HFF-Myc (cell line): ENCODE measurements at places on chromosomes 11 and 22.

DNA sequence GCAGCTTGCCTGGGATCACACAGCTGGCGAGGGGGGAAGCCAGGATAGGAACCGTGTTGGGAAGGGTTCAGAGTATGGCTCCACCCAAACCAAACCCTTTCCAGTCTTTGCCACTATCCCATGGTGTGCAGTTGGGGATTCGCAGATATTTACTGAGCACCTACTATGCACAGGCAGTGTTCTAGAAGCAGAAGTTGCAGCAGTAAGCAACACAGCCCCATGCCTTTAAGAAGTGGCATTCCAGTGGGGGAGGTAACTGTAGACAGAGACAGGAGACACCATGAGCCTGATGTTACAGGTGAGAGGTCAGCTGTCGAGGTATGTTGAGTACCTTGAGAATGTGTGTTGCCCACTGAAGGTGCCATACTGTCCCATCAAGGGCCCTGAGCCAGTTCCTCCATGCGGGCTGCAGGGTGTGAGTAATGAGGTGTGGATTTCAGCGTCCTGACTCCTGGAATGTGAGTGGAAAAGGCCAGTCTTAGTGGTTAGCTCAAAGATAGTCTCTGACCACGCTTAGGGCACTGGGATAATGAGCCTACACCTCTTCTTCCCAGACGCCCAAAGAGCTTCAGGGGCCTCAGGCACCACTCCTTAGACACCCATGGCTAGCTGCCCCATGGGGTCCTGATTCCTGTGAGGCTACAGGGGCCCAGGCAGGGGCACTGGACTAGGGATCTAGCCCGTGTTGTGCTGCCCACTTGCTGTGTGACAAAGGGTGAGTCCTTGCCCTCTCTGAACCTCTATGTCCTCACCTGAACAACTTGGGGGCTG is 71.8 kb upstream of the TP53I11 start:
- DNase-seq: no peak

DNA sequence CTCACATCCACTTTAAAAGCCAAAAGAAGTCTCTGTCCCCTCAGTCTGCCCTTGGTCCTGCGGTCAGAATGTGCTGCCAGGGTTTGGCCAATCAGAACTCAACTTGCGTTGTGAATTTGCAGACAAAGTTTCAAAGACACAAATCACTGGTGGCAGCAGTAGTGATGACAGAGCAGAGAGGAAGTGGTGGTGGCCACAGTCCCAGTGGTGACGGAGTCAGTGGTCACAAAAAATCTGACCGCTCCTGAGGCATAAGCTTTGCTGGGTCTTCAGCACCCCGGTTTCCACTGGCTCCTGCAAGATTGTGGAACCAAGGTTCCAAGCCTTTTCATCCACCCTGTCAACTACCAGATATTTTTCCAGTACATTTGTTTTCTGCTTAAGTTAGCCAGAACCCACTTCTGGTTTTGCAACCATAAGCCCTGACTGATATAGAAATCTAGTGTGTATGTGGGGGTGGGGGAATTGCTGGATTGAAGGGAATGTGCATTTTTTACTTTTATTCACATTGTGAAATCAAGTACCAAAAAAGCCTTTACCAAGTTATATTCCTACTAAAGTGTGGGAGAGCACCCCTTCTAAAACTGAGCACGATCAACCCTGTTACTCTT is 112.3 kb downstream of the TMPRSS5 start:
- DNase-seq: no peak

GRCh38 chr11:15602047-15602446 is 487.3 kb downstream of the INSC start:
- DNase-seq: no peak

DNA sequence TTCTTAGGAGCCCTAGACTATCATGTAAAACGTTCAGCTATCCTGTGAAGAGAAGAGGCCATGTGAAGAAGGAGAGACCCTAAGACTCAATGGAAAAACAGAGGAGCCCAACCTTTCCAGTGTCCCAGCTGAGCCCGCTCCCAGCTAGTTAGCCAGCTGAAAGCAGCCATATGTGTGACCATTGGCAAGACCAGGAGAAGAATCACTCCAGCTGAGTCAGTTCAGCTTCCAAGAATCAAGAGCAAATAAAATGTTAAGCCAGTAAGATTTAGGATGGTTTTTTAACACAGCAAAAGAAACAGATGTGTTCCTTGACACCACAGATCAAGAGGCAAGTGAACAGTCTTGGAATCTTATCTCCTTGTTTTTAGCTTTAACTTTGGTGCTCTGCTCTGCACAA is 108.0 kb downstream of the CCDC81 start:
- DNase-seq: no peak

DNA sequence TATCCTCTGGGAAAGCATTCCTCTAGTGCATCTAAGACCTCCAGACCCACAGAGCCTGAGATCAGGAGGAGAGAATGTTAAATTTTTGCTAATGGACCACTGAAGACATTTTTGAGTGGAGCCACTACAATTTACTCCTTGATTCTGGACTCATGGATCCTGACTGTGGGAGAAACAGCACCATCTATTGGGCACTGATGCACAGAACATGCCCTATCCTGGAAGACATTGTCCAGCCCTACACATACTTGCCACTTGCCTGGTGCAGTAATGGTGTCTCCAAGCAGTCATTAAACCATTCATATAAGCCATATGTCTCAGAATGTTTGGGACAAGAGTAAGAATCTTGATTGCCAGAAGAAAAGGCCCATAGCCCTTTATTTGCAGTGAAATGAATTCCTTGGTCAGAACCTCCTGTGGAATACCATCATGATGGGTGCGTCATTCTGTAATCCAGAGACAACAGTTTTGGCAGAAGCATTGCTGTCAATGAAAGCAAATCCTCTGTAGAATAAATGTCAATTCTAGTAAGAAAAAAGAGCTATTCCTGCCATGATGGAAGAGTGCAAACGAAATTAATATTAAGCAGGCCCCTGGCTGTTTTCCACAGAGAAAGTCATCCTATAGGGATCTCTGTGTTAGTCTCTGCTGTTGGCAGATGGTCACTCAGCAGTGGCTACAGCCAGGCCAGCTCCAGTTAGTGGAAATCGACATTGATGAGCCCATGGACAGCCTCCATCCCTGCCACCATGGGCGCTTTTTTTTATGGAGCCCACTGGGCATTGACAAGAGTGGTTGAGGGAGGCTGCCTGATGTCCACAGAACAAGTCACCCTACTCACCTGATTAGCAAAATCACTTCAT is 43.5 kb downstream of the GGTLC2 start:
- peak; percentile 12 for DNase-seq

GRCh38 chr22:38956551-38956950 is 858 bp upstream of the APOBEC3A start:
- no peak for DNase-seq

GRCh38 chr11:47411884-47412746 is 3.7 kb downstream of the SLC39A13 start:
- no peak for DNase-seq

DNA sequence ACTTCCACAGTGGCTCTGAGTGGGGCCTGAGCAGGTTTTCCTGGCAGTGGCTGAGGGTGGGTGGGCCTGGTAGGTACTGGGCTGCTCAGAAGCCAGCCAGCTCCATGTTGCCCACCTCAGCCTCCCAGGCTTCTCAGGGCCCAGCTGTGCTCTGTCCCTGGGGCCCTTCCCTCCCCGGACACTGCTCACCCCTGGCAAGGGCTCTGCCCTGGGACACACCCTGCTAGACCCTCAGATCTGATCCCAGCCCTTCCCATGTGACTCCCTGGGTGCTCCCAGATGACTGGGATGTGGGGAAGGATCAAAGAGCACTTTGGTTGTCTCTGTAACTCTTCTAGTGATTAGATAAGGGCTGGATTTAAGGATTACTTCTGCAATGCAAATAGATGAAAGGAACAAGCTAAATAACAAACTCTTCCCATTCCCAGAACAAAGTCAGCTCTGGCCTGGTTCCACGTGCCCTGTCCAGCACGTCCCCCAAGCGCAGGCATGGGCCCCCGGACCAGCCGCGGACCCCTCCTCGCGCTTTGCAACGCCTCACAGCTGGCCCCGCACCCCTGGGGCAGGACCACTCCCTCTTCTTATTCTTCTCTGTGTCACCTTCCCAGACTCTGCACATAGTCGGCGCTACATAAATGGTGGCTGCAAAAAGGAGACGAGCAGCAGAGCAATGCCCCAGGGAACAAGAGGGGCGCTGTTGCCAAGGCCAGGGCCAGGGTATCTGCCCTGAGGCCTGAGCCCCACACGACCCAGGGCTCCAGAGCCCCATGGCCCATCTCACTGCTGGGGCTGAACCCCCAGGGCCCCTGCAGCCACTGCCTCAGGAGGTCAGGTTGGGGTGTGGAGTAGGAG is 5.7 kb upstream of the KRTAP5-6 start:
- no peak for DNase-seq

DNA sequence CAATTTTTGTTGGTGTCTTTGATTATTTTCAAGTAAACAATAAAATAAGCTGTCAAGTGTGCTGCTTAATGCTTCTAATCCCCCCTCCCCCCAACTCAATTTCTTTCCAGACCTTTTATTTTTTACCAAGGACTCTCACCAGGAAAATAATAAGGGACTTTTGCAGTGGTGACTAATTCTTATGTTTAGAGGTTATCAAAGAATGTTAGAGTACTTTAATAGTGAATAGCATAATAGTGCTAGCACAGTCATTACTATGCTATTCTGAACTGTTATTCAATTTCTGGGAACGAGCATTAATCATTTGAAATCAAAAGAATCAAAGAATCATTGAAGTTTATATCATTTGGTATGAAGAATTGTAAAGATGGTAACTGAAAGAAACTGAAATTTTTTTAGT is 251.4 kb downstream of the DDX10 start:
- no peak for DNase-seq
